ENCODE measurements at places on chromosomes 11 and 22. TPM values are rescaled to one million over a fixed set of nuclear protein-coding genes. Genes with fewer than 3 reads are reported as not detected.

DNA sequence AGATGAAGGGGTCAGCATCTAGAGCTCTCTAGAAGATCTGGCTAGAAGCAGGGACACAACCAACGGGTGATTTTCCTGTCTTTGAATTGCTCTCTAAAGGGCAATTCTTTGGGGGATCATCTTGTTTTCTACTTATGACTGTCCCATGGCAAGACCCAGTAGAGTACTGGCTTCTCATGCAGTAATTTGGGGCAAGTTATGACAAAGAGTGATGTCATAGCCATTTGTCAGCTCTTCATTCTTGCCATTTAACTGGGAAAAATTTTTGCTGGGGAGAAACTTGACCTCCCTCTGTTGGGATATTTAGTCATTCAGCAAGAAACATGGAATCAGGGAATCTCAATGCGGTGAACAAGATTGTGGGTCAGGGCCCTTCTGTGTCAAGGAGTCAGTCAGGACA lies 80.4 kb downstream of the SLC1A2 start:
- no peak for DNase-seq

GRCh38 chr11:117180020-117180419 lies 1.5 kb downstream of the SIDT2 start:
- DNase-seq = no peak

GRCh38 chr22:21760640-21761039 lies 25.0 kb upstream of the YPEL1 start:
- DNase-seq = no peak

Gene ATXN10
- total RNA-seq = 84.5 TPM

GRCh38 chr11:78869293-78869692 lies 294.6 kb upstream of the NARS2 start:
- no peak for DNase-seq

- peak; percentile 40 for DNase-seq
Measured at GRCh38 chr22:28116219-28116673, 197.2 kb upstream of the PITPNB start.

Gene ZDHHC13
- total RNA-seq = 6.5 TPM

- no peak for DNase-seq
Measured at GRCh38 chr11:110777775-110778174, 65.5 kb upstream of the ARHGAP20 start.

Gene KDM4E
- total RNA-seq = not detected

DNA sequence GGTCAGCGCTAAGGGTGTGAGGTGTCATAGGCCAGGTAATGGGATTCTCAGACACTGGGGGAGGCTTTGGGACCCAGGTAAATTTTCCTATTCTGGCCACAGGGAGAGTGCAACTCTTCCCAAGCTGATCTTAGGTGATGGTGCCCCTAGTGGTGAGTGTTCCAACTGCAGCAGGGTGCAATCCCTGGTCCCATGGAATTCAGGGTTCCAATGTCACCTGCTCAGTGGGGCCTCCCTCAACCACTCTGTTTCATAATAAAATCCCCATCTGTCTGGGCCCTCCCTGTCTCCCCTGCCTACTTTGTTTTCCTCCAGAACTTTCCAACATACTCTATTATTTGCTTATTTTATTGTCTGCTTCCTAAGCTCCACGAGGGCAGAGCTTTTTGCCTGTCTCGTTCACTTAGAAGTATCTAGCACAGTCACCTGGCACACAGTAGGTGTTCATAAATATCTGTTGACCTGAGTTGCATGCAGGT lies 2.9 kb upstream of the SGSM1 start:
- peak; percentile 63 for DNase-seq

Gene RPS3
- 1,293 TPM for total RNA-seq

GRCh38 chr11:68904248-68904847 lies 657 bp downstream of the IGHMBP2 start:
- DNase-seq = peak; percentile 38

Gene RAB39A
- 2.0 TPM for total RNA-seq

- no peak for DNase-seq
Measured at GRCh38 chr11:18853086-18853720, 61.6 kb upstream of the PTPN5 start.

Gene SLC6A5
- not detected for total RNA-seq

Gene WNT7B
- total RNA-seq = not detected

- DNase-seq = no peak
Measured at GRCh38 chr11:32827276-32827675, 2.5 kb upstream of the PRRG4 start.

GRCh38 chr22:37172266-37173245 lies 15.5 kb downstream of the C1QTNF6 start:
- no peak for DNase-seq

- DNase-seq = no peak
Measured at GRCh38 chr11:61711498-61711897, 31.3 kb downstream of the DAGLA start.

DNA sequence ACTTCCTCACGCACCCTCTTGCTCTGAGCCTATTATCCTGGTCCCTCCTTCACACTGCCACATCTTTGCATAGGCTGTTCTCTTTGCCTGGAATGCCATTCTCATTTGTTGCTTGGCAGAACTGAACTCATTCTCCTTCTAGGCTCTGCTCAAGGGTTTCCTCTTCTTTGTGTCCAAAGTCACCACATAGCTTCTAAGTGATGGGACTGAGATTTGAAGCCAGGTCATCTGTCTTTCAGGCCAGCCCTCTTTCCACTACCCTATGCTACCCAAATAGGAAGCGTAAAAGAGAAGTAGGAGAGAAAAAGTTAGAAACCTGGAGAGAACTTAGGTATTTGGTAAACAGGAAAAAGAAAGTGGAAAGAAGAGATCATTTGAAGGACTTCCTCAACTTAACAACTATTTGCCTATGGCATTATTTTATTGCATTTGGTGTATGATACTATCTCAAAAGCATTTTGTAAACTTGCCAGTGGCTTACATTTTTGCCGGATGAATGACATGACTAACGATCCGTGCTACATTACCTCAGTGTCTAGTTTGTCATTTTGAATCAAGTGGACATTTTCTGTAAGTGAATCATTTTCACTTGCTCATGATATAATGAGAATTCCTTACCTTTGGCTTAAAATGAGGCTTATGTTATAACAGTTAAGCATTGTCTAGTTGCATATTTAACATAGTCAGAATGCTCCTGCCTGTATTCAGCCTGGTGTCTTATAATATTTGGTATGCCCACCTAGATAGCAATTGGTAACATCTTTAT lies 18.5 kb downstream of the NF2 start:
- no peak for DNase-seq

Gene TRIM29
- 0.31 TPM for total RNA-seq

- no peak for DNase-seq
Measured at GRCh38 chr22:28268171-28268570, 349.1 kb upstream of the PITPNB start.

GRCh38 chr11:92409956-92410355 lies 185.3 kb downstream of the FAT3 start:
- no peak for DNase-seq

Gene DERL3
- 2.1 TPM for total RNA-seq

- DNase-seq = no peak
Measured at GRCh38 chr11:92738276-92738675, 231.2 kb upstream of the MTNR1B start.

GRCh38 chr11:120352405-120352804 lies 16.2 kb downstream of the ARHGEF12 start:
- DNase-seq = no peak

Gene VPREB3
- 3.0 TPM for total RNA-seq

All from adrenal gland (tissue), 19 donors.